ENCODE measurements at places on chromosomes 4 and X.
A peak's percentile ranks its signal among the peaks of the same experiment; 100 is the strongest.

- DNase-seq, result peak; percentile 50
These were observed 405 bp upstream of the HS3ST1 start for GRCh38 chr4:11428899-11429698.

GRCh38 chr4:158865520-158866177, 96.8 kb downstream of the FNIP2 start:
- no peak for DNase-seq

DNA sequence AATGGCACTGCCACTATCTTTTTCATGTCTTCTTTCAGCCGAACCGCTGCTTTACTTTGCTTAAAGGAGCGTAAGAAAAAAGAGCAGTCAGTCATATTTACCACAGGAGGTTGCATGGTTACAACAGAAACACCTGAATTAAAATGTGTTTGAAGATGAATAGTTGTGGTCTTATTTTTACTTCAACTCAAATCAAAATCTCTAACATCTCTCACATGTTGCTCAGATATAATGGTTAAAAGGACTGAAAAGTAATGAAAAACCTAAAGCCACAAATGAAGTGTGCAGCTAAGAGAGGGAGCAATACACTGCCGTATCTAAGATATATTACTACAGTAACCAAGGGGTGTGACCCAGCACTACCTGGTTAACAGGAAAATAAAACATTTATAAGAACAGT, 27.4 kb downstream of the FAM13A start:
- DNase-seq, result no peak

DNA sequence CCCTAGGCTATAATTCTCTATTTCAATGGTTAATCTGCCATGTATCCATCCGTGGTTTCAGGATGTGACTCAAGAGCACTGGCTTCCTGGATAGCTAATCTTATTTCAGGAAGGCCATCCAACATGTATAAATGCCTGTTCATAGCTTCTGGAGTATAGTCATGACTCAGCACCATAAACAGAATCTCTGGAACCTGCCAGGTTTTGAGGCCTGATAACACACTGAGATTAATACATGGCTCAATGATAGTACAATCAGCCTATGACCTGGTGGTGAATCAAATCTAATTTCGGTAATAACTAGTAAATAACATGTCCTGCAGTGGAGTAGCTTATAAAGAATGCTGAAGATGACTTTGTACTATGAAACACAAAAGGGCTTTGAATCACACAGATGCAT, 5.7 kb upstream of the IL13RA2 start:
- DNase-seq, result no peak

DNA sequence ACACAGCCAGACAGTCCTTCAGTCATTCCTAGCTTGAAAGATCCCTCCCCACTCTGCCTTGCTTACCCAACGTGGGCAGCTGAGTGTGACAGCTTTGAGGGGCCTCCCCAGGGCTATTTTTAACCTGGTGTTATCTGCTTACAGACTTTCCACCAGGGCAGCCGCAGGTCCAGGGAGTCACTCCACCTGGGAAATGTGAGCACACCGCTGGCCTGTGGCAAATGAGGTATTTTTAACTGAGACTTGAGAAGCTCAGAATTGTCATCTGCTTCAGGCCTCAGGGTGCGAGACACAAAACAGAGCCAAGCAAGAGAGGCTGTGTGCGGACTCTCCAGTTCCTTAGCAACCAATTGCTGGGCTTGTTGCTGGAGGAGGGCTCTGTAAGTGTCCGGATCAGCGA, 13.0 kb downstream of the CORIN start:
- DNase-seq, result no peak

GRCh38 chr4:99574530-99575324, at the start of gene MTTP:
Gene MTTP (plus strand): TSS chr4:99574824. CDS start chr4:99574910, 86 bp downstream.
- DNase-seq, result peak; percentile 54

GRCh38 chr4:1703867-1704266, 8.3 kb downstream of the SLBP start:
- no peak for DNase-seq

DNA sequence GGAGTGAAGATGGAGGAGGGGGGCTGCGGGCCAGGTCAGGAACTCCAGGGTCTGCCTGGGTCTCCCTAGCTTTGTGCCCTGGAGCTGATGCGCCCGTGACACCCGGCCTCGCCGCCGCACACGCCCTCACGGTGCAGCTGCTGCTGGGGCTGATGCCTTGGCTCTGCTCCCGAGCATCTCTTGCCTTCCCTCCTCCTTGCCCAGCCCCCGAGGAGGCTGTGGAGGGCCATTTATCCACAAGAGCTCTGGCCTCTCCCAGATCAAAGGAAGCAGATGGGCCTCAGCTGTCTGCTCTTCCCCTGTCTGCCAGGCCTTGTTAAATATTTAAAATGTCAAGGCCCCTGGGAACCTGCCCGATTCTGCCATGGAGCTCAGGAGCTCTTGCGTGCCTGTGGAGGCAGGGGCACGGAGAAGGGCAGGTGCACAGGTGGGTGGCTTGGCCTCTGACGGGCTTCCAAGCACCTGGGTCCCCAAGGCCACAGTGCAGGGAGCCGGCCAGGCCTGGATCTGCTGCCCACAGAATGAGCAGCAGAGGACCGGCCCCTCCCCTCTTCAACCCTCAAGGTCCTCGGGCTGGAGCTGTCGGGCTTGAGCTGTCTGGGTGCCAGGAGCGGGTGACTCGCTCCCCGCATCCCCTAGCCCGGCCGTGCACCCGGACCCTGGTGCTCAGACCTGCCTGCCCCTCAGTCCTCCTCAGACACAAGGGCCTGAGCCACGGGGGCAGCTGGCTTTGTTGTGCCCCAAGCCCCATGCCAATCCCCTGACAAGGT, 20.3 kb downstream of the ATP2B3 start:
- no peak for DNase-seq

- no peak for DNase-seq
These were observed 59.3 kb upstream of the NDP start for GRCh38 chrX:44032479-44032878.

DNA sequence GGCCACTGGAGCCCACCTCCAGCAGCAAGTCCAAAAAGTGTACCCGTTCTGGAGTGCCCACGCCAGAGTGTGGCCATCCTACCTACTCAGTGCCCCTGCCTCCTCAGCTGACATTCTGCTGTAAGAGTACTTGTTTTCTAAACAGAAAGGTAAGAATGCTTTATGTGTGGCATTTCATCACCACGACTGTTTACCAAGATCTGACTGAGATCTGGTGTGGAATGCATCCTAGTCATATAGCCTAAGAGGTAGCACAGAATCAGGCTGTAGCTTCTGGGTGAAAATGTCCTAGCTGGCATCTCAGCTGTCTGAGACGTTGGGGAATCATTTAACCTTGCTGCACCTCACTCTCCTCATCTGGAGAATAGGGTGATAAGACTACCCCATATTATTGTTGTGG, 638.7 kb upstream of the TENM3 start:
- DNase-seq, result no peak

- DNase-seq, result no peak
These were observed 598.4 kb upstream of the GNPDA2 start for GRCh38 chr4:45324455-45325417.

- DNase-seq, result no peak
These were observed 711.4 kb upstream of the GALNTL6 start for GRCh38 chr4:171101845-171102244.

DNA sequence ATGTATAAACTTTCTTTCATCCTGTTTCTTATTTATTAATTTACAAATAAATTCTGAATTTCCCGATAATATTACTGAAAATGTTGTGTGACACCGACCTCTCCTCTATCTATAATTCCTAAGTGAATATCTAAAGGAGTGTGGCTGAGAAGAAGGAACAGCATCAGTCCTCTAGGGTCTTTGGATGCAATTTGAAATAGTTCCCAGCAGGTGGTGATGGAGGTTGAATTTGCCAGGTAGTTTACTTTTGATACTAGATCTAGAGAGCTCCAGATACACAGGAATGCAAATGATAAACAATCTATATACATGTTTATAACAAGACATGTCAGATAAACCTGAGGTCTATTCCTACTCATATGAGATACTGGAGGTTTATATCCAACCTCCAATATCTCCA, 305.4 kb downstream of the PCDH18 start:
- DNase-seq, result no peak

GRCh38 chrX:6223516-6223915, 5.2 kb downstream of the NLGN4X start:
- DNase-seq, result no peak

GRCh38 chr4:78310007-78310739, 241.4 kb upstream of the ANXA3 start:
- no peak for DNase-seq

GRCh38 chr4:2835978-2836377, 7.7 kb upstream of the ADD1 start:
- DNase-seq, result no peak

DNA sequence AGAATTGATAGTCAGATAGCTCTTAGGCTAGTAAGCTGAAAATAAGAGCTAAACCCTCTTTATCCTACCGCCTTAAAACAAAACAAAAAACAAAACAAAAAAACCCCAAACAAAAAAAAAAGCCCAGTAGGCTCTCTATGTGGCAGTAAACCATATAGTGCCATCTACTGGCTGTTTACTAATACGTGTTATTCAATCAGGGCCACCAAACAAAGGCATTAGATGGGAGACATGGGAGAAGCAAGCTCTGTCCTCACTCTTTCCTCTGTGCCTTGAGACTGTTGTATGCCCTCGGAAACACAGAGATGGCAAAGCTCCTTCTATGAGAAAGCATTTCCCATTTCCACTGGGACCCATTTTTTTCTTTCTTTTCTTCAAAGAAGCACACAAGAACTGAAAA, 148.8 kb upstream of the MID1 start:
- no peak for DNase-seq

GRCh38 chr4:178595500-178596138, 1153.4 kb upstream of the AGA start:
- DNase-seq, result no peak

DNA sequence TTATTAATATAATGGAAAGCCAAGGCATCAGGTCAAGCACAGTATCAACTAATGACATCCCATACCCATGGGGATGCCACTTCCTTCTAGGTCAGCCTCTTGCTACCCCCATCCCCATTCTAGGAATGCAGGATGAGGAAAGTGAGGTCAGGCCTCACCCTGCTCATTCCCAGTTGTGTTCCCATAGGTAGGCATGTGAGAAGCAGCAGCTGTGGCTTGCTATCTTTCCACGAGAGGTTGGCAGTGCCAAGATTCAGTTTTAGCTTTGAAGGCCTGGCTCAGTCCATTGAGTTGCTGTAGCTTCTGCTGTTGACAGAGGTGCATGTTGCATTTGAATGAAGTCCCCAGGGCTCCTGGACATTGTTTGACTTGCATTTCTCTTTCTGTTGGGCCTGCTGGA, 15.5 kb downstream of the LONRF3 start:
- no peak for DNase-seq

- DNase-seq, result no peak
These were observed 215.3 kb upstream of the CTSO start for GRCh38 chr4:156169011-156169410.

DNA sequence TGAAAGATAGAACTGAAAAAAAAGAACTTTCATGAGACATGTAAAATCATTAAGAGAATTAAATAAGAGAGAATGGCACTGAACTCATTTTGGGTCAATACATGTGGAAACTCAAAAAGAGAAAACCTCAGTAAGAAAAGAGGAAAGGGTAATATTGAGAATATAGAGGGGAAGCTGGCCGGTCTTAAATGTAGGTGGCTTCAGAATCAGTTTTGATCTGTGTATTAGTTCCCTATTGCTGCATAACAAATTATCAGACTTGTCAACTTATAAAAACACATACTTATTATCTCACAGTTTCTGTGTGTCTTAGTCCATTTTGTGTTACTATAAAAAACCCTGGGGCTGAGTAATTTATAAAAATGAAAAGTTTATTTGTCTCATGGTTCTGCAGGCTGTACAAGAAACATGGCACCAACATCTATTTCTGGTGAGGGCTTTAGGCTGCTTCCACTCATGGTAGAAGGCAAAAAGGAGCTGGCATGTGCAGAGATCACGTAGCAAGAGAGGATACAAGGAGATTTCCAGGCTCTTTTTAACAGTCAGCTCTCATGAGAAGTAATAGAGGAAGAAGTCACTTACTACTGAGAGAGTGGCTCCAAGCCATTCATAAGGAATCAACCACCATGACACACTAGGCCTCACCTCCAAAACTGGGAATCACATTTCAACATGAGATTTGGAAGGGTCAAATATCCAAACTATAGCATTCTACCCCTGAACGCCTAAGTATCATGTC, 29.6 kb downstream of the SATL1 start:
- no peak for DNase-seq

- DNase-seq, result no peak
These were observed 301.0 kb downstream of the LDB2 start for GRCh38 chr4:16597443-16597842.

- DNase-seq, result no peak
These were observed 590.9 kb upstream of the GNPDA2 start for GRCh38 chr4:45317276-45317675.

- no peak for DNase-seq
These were observed 368.7 kb upstream of the FTHL17 start for GRCh38 chrX:31440546-31440945.

DNA sequence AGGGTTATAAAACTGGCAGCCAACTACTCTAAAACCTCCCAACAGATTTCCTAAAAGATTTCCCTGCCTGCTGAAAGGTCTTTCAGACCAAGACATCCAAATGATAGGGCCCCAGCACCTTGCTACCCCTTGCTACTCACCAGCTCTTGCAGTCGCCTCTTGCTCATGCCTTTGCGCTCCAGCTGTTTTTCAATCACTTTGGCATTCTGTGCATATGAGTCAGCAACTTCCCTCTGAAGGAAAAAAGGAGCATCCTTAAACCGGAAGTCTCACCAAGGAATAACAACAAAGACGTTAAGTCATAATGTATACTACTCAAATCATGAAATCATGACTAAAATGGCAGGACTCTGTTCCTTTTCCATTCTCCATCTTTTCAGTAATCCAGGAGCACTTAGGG, 24.0 kb downstream of the STEEP1 start:
- DNase-seq, result no peak

GRCh38 chr4:159269116-159269515, 166.2 kb downstream of the RAPGEF2 start:
- DNase-seq, result no peak

DNA sequence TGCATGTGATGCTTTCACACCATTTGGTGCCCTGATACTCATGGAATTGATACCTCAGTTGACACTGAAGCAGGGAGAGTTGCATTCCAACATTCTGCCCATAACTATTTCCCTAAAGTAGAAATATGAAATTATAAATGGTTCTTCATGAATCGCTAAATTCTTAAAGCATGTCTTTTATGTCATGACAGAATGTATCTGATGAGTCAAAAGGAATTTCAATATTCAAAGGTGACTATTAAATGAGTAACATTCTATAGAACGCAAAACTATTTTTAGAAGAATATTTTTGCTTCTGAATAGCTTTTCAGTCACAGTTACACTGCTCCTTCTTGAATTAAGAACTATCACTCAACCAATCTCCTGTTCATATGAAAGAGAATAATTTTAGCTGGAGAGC, 152.8 kb downstream of the ADGRA3 start:
- no peak for DNase-seq

DNA sequence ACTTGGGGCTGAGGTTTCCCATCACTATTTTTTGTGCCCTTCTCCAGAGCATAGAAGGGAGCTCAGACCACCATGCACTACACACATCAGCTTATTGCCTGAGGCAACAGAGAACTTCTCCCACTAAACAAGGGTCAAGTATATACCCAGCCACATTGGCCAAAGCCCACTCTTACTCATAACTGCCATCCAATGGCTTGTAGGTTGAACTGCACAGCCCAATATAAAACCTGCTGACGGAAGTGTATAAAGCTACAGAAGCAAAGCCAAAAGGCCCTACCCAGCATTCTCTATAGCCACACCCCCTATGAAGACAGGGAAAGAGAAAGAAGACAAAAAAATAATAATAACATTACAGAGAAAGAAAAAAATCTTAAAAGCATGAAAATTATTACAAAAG, 139.7 kb downstream of the LRBA start:
- no peak for DNase-seq
